ENCODE measurements at places on chromosomes 6 and 20. TPM values are rescaled to one million over a fixed set of nuclear protein-coding genes. Genes with fewer than 3 reads are reported as not detected.

- H3K27me3 ChIP-seq, result no peaks in the 10 kb centered on the region
- no peaks in the 10 kb centered on the region for H3K36me3 ChIP-seq
- H3K4me3 ChIP-seq, result no peak overlapping the region
- H3K27ac ChIP-seq, result no peak overlapping the region
- no peak for DNase-seq
- H3K4me1 ChIP-seq, result no peaks in the 10 kb centered on the region
Measured at GRCh38 chr20:11316244-11316643, 601.4 kb upstream of the BTBD3 start.

IL20RA gene
- not detected for polyA plus RNA-seq

BCAS4 gene
- polyA plus RNA-seq, result 24.1 TPM

- H3K36me3 ChIP-seq, result no peaks in the 10 kb centered on the region
- H3K4me1 ChIP-seq, result no peaks in the 10 kb centered on the region
- H3K27me3 ChIP-seq, result no peaks in the 10 kb centered on the region
- no peak overlapping the region for H3K4me3 ChIP-seq
Measured at GRCh38 chr6:113495521-113495920, 361.6 kb upstream of the MARCKS start.

DNA sequence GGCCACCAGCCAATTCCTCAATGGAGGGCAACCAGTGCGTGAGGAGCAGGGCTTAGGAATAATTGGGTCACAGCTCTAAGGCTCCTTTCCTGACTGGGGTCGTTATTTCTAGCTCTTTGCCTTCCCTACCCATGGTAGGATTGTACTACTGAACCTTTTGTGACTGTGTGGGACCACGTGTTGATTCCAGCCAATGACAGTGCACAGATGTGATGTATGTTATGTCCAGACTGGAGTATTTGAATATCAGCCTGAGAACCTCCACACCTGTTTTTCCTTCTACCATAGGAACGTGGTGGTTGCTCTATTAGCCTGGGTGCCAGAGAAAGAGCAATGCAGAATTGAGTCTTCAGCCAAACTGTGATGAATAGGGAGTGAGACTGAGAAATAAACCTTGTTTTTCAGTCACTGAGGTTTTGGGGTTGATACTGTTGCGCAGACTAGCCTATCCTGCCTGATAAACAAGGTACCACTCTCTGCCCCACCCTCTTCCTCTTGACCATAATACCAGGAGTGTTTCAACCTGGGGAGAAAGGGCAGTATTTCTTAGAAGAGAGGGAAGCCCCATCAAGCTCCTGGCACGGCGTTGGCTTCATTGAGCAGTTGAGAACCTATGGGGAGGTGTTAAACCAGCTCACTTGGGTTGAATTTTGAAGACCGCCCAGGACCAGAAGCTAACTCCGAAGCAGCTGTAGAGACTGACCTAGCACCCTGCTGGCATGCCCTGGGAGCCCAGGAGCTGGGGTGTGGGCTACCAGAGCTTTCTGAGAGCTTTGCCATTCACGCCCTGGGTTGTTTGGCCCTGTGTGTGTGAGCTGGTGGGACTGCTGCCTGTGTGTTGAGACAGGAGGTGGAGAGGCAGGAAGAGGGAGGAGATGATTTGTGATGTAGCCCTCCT, 105.5 kb upstream of the BACH2 start:
- H3K4me1 ChIP-seq, result peaks cover 69% of the 10 kb centered on the region
- no peak overlapping the region for H3K27ac ChIP-seq
- H3K27me3 ChIP-seq, result no peaks in the 10 kb centered on the region

CFB gene
- 1.4 TPM for polyA plus RNA-seq

DNA sequence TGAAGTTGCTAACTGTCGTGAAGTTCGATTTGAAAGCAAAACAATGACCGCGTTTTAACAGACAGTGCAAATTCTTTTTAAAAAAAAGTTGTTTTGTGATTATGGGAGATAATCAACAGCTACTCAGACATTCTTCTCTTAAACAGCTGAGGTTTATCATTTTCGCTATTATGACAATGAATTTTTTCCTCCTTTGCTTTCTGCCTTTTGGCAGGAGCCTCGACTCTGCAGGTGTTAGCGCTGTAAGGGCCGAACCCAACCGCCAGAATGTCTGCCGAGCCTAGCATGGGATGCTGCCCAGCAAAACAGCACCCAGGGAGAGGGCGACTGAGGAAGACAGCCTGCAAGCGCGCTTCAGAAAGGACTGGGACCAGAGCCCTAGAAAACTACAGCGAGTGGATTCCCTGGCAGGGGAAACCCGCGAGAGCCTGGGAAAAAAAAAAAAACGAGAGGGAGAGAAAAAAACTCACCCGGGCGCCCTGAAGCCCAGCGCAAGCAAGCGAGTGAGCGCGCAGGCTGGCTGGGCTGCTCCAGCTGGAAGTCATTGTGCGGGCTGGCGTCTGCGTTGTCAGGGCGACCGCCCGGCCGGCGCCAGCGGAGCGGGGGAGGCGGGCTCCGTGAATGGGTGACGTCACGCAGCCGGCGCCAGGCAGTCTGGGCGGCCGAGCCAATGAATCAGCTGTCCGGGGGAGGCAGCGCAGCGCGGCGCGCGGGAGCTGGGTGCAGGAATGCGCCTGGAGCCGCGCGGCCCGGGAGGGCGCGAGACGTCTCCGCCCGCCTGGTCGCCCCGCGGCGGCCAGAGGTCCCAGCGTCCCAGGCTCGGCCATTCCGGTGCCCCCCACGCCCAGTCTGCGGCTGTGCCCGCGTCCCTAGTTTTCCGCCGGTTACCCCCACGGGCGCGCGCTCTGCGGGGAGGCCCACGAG, 32.7 kb upstream of the ID4 start:
- H3K4me3 ChIP-seq, result no peak overlapping the region
- DNase-seq, result peak; percentile 2
- no peaks in the 10 kb centered on the region for H3K4me1 ChIP-seq
- no peaks in the 10 kb centered on the region for H3K36me3 ChIP-seq
- no peaks in the 10 kb centered on the region for H3K27me3 ChIP-seq

MOG gene
- not detected for polyA plus RNA-seq

DNA sequence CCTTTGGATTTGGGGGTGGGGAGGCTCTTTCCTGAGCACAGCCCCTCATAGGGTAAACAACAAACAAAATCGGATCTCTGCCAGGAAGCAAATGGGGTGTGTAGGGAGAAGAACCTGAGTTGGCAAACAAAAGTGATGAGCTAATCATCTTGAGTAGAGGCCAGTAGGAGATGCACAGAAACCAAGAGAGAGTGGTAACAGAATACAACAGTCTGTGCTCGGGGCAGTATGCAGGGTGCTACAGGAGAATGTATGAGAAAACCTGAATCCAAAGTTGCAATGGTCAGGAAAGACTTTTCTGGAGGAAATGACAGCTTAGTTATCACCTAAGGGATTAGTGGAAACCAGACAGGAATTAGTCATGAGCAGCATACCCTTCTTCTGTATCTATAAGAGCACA, 177.8 kb downstream of the CDKAL1 start:
- no peaks in the 10 kb centered on the region for H3K36me3 ChIP-seq
- H3K4me1 ChIP-seq, result no peaks in the 10 kb centered on the region
- H3K27me3 ChIP-seq, result no peaks in the 10 kb centered on the region
- no peak overlapping the region for H3K27ac ChIP-seq

HLA-DPB1 gene
- polyA plus RNA-seq, result 87.6 TPM

DACT2 gene
- polyA plus RNA-seq, result not detected

GRCh38 chr20:24998121-24998520, 5.6 kb upstream of the APMAP start:
- H3K4me1 ChIP-seq, result peaks cover 5% of the 10 kb centered on the region
- H3K27ac ChIP-seq, result no peak overlapping the region
- no peaks in the 10 kb centered on the region for H3K36me3 ChIP-seq
- H3K27me3 ChIP-seq, result no peaks in the 10 kb centered on the region
- no peak for DNase-seq
- H3K4me3 ChIP-seq, result no peak overlapping the region
